ENCODE measurements at places on chromosomes 5 and 9.

DNA sequence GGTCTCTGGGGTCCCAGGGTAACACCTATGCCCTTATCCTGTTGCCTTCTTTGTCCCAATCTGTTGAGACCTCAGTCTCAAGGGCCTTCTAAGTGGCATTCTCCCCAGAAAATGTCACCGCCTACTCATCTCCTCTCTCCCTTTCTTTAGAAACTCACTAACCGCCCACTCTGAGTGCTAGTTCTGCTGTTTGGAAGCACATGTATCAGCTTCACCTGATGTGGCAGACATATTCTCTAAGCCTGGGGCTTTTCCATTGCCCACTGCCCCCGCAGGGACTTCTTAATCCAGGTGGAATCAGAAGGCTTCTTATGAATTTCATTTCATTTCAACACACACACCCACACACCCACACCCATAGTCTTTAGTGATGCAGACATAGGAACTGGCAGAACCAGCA, 165.1 kb downstream of the ASTN2 start:
- DNase-seq: no peak

DNA sequence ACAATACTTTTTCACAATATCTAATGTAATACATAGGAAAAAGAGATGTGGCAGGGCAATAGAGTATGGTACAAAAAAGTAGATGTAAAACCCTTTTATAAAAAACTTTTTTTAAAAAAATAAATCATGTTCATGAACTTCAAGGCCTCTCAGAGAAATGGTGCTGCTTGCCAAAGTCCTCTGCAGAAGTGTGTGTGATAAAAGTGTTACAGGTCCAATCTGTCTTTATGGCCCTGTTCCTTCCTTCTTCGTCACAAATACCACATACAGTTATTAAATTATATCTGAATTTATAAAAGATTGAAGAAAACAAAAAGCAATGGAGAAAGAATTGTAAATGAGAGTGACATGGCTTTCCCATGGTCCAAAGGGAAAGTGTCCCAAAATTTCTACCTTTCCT, 21.7 kb upstream of the CCNH start:
- no peak for DNase-seq

- no peak for DNase-seq
These were observed 17.3 kb upstream of the ZNF622 start for GRCh38 chr5:16482891-16483290.

DNA sequence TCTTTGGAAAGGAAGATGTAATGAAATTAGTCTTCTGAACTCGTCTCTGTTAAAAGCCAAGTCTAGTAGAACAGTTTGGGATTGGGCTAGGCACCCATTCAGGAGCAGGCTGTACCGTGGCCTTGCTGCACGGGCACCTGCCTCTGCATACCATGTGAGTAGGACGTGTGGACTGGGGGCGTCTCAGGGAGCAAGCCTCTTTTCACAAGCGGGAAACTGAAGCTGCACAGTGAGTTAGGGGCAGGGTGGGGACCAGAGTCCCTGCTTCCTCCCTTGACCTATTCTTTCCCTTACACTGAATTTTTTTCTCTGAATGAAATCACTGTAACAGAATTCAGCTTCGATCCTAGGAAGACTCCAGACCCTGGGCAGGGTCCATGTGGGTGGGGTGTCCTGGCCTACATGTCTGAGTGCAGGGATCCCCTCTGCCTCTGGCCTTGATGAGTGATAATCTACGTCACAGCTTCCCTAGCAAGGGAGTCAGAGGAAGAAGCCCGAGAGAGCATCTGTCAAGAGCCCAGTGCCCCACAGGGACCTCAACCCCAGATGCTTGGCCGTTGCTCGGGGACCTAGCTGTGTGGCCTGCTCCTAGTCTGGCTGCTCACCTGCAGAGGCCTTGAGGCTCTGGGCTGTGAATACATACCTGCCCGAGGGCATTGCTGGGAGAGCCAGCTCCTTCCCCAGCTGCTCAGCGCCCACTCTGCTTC, 15.1 kb downstream of the PHF2 start:
- no peak for DNase-seq

GRCh38 chr9:82970359-82970758, 92.6 kb downstream of the RASEF start:
- no peak for DNase-seq

DNA sequence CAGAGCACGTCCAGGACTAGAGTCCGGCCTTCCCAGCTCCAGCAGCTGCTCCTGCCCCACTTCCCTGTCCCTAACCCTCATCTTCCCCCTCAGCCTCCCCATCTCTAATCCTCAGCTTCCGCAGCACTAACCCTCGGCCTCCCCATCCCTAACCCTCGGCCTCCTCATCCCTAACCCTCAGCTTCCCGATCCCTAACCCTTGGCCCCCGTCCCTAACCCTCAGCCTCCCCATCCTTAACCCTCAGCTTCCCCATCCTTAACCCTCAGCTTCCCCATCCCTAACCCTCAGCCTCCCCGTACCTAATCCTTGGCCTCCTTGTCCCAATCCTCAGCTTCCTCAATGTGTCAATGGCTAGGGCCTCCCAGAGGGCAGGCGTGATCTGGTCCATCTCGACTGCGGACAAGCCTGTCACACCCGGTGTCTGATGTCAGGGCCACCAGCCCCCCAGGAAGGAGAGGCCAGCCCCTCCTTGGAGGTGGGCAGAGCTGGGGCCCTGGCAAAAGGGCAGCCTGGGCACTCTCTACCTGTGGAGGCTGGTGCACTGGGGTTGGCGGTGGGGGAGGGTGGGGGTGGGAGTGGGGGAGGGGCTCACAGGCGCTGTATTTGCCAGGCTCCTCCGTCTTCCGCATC, 1.4 kb downstream of the OBP2B start:
- DNase-seq: no peak

- DNase-seq: no peak
These were observed 79.5 kb upstream of the LHFPL2 start for GRCh38 chr5:78727786-78728761.

GRCh38 chr9:124375726-124376125, 39.5 kb downstream of the PSMB7 start:
- no peak for DNase-seq

DNA sequence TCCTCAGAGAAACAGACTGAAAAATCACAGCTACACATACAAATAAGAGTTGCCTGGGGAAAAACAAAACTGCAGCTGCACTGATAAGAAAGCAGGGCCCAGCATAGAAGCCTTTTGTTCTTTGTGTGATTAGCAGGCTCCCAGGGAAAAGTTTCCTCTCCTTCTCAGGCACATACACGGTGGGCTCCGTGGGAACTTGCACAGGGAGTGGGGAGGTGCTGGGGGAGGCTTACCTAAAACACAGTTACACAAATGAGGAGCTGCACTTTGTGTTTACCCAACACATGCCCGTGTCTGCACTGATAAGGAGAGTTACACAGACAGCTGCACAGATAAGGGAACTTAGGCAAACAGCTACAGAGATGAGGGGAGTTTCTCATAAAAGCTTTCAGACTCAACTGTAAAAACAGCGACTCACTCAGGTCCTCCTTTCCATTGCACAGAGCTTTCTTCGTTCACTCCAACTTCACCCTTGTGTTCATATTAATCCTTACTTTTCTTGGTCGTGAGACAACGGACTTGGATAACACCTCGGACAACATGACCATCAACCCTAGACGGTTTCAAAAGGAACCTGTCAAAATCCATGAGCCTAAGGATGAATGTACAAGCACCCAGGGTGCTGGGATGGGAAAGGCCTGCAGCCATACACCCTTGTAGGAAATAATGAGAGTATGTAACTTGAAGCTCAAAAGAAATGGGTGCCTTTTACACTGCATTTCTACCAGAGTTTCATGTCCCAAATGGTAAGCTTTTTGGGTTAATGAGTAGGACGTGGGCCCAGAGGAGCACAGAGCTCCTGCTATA, 50.8 kb downstream of the SERINC5 start:
- no peak for DNase-seq

GRCh38 chr9:134834217-134834956, 46.2 kb upstream of the FCN2 start:
- DNase-seq: no peak

- DNase-seq: no peak
These were observed 14.0 kb downstream of the TLX3 start for GRCh38 chr5:171323007-171323406.

GRCh38 chr9:34492051-34492450, 30.7 kb downstream of the ENHO start:
- no peak for DNase-seq

DNA sequence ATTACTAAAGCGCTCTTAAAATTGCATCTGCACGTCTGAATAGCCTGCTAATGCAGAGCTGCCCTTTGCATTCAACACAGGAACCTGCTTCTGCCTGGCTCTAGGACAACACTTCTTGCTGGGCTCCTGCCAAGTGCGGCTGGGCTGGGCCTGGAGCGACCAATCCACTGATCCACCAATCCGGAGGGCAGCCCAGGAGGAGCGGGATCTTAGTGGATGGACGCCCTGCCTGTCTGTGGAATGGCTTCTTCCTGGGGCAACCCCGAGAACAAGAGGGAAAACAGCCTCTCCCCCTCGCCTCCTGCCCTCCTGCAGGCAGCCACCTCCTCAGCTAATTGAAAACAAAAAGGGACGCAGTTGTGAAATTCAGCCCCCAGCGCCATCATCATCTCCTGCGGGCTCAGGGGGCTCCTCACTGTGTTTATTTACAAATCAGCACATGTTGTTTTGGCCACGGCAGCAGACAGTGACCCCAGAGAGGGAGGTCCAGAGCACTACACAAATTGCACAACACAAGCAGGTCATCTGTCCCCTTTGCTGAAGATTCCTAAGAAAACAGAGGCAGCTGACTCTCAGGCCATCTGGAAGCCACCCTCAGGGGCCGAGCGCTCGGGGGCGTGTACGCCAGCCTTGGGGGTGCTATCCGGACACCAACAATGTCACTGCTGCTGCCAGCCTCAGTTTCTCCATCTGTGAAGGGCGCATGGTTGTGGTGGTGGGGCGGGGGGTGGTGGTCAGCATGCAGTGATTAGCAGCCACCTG, 57.3 kb downstream of the GADD45G start:
- peak; percentile 95 for DNase-seq

DNA sequence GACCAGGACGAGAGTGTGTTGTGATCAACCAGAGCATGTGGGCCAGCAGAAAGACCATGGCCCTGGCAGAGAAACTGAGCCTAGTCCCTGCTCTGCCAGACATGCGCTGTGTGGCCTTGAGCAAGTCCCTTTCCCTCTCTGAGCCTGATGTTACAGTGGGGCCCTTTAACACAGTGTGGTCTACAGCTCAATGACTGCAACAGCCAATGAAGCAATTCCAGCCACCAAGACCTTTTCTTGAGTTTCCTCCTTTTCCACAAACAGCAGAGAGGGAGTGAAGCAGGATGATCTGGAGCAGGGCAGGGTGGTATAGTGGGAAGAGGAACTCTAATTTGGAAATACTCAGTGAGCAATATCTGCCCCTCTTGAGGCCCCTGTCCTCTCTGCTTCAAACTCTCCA, 25.8 kb upstream of the ARSI start:
- no peak for DNase-seq

- no peak for DNase-seq
These were observed 230.0 kb upstream of the IRX1 start for GRCh38 chr5:3365501-3366215.

- DNase-seq: peak; percentile 47
These were observed 72.7 kb upstream of the ASS1 start for GRCh38 chr9:130372057-130372456.

GRCh38 chr5:96329886-96330529, 103.0 kb downstream of the PCSK1 start:
- no peak for DNase-seq

- DNase-seq: no peak
These were observed 21.9 kb upstream of the BOD1 start for GRCh38 chr5:173638126-173639040.

Data from Daoy (cell line).